ENCODE measurements at places on chromosomes 4 and X.

DNA sequence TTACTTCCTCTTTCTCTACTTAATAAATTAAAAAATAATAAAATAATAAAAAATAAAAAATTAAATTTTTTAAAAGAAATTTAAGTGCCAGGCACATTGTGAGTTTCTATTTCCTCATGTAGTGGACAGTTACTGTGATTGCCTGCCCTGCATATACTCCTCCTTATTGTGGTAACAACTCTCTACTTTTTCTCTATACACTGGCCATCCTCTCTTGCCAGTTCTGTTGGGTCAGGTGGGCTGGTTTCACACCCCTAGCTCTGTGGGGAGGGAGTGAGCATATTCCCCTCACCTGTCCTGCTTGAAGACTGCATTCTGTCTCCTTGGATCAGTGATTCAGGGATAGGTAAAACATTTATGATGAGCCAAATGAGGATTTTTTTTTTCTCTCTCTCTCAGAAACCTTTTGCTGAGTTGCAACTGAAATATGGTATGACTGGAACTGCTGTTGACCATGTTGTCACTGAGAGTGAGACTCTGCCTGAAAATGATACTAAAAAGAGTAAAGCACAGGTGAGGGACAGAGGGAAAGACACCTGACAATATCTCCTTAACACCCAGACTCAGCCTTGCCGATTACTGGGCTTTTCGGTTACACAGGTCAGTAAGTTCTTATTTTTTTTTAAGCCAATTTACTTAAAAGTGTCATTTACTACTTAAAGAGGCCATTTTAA is 37.2 kb downstream of the CXXC4 start:
- no peak for DNase-seq

DNA sequence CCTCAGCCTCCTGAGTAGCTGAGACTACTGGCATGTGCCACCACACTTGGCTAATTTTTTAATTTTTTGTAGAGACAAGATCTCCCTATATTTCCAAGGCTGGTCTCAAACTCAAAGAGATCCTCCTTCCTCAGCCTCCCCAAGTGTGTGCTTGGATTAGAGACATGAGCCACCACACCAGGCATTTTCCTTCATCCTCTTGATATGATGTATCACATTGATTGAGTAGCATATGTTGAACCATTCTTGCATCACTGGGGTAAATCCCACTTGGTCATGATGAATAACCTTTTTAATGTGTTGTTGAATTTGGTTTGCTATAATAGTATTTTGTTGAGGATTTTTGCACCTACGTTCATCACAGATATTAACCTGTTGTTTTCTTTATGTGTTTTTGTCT is 24.2 kb upstream of the PPM1K start:
- no peak for DNase-seq

DNA sequence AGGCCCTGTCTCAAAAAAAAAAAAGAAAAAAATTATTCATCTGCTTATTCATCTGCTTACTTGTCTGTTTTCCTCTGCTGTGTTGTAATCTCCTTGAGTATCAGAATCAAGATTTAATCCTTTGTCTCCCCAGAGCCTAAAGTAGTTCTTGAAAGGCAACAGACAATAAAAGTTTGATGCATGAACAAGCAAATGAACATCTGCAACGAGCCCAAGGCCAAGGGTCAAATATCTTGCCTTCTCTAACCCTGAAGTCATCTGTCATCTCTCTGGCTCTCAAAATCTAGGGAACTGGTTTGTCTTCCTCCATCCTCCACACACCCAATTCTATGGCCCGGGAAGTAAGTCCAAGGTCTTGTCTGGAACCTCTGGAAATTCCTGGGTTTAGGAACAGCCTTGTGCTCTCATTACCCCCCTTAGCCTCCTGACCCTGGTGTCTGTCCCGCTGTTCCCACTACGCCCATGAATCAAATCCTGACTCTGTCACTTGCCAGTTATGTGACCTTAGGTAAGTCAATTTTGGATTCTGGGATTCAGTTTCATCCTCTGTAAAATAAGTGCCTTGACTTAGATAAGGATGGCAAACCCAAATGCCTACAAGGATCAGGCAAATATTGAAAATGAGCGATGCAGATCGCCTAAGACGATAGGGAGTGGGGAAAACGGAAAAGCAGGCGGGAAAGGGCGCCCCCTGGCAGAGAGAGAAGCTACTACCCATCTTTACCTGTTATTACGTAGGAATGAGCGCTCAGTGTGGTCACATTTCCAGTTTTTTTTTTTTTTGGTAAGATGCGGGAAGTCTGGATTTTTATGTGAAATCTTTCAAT is 102.7 kb upstream of the DHX15 start:
- no peak for DNase-seq

- no peak for DNase-seq
Measured at GRCh38 chrX:111687305-111687704, 6.3 kb downstream of the ALG13 start.

DNA sequence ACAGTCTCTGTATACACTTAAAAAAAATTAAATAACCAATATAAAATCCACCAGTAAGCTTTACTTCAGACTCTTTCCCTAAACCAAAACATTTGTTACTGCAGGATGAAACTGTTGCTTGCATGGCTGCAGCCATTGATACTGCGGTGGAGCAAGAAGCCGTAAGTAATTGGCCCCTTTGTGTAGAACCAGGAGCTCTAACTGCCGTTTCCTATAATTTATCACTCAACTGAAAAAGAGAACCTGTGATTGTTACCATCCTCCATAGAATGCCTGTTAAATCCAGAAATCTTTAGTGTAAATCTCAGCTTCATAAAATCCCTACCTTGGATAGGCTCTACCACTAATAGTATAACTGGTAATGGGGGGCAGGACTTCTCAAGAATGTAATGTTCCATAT is 62.6 kb downstream of the KIF4A start:
- no peak for DNase-seq

GRCh38 chrX:7214251-7214650 is 66.3 kb upstream of the PUDP start:
- DNase-seq = no peak

- no peak for DNase-seq
Measured at GRCh38 chr4:5043579-5043978, 7.7 kb upstream of the STK32B start.

DNA sequence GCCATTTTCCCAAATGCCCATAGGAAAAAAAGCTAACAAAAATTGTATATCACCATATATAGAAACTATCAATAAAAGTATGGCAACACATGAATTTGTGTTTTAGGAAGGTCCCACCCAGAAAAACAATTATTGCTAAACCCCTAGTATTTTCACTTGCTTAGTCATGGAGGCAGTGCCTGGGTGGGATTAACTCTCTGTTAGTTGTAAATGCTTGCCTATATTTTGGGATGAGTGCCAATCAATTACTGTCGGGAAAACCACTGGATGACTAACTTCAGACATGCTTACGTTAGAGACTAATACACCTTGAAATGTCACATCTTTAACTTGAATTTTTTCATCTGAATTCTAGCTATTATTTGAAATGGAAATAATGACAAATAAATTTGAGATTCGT is 33.9 kb downstream of the TMPRSS11A start:
- no peak for DNase-seq

- no peak for DNase-seq
Measured at GRCh38 chrX:85243155-85243554, 424 bp downstream of the SATL1 start.

DNA sequence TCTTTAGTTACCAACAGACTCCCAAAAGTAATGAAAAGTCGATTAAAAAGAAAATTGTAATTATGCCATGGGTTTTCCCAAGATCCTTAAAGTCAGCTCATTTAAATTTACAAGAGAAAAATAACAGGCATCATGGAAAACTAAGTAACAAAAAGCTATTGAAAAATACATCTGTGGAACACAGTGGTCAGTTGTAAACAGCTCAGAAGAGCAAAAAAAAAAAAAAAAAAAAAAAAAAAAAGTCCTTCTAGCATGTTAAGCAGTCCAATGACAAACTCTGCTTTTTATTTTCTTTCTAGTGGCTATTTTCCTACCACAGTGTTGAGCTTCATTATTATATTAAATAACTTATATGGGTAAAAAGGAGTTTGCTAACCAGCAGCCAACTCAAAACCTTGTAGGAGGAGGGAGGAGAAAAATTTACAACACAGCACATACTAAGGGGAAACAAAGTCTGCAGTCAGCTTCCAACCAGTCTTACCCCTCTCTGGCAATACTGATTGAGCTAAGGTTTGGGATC is 44.9 kb downstream of the RASGEF1B start:
- DNase-seq = no peak

GRCh38 chr4:128288689-128289106 is 1.1 kb upstream of the PGRMC2 start:
- no peak for DNase-seq

GRCh38 chr4:40967550-40967949 is 217.8 kb downstream of the NSUN7 start:
- DNase-seq = no peak

GRCh38 chrX:152403515-152403914 is 47.6 kb downstream of the GABRA3 start:
- DNase-seq = no peak

DNA sequence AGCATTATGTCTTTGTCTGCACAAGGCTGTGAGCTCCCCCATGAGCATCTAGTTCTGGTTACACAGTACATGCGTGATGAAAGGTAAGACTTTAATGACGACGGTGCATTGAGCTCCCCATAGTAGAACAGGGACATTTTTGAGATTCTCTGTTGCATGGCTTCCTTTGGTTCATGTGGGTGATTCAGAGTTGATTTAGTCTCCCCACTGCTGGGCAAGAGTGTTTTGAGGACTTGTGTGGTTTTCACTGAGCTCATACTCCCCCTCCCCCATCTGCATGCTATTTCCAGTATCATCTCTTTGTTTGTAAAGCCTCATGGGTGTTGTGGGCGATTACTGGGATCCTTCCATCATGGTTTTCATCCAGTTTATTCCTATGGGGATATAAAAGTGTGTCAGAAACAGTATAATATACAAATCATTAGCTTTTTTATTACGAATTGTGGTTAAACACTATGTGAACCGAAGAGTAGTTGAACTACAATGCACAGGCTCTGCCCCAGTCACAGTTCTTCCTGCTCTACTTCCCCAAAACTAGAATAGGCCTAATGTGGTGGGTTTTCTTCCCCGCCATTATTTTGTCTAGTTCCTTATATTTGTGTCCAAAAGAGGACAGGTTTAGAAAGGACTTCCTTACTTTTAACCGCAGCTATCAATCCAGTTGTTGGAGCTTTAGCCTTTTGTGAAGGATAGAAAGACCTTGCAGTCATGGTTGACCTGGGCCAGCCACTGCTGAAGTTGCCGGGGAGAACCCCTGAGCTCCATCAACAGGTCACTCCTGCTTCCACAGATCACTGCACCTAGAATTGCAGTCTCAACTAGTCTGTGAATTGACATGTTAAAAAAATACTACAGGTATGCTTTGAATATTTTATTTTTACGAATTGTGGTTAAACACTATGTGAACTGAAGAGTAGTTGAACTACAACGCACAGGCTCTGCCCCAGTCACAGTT is 30.4 kb downstream of the KIT start:
- no peak for DNase-seq

- DNase-seq = no peak
Measured at GRCh38 chr4:157572284-157572683, 351.8 kb downstream of the GRIA2 start.

DNA sequence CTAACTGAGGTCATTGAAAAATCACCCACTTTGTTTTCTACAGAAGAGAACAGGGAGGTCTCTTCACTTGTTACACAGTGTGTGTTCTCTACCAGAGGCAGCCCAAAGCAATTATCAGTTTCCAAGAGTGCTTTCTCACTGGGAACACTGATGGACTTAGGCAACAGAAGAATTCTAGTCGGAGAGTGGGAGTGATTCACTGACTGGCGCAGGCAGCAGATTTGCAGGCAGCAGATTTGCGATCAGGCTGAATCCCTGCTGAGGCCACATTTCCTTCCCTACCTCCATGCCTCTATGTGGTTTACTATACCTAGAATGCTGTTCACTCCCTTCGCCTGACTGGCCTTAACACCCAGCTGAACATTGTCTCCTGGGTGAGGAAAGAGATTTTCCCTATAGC is 6.6 kb downstream of the OCIAD2 start:
- no peak for DNase-seq

DNA sequence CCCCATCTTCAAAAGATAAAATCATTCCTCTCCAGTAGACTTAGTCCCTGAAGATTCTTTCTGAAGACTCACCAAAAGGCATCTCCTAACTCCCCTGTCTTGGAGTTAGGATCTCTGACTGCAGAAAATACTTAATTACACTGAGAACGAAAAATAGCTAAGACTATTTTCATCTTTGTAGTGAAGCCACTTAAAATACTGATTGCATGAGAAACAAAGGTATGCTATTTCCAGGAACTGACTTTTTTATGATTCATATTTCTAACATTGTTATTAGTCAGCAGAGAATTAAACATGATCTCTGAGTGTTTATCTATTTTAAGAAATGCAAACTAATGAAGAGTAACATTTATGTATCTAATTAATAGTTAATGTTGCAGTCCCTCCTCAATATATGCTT is 71.8 kb upstream of the NR3C2 start:
- DNase-seq = no peak

DNA sequence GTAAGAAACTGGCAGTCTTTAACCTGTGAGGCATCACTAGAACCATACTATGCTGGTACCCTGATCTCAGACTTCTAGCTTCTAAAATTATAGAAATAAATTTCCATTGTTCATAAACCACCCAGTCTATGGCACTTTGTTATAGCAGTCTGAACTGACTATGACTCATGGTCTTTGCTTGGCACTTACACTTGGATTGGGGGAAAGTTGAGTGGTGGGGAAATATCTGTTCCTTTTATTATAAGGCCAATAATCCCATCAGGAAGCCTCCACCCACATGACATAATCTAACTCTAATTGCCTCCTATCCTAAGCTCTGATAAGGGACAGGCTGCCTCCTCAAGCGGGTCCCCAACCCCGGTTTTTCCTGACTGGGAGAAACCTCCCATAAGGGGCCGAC is 61.4 kb upstream of the PACRGL start:
- no peak for DNase-seq

GRCh38 chr4:86935566-86935852 is 698 bp downstream of the AFF1 start:
- DNase-seq = no peak

DNA sequence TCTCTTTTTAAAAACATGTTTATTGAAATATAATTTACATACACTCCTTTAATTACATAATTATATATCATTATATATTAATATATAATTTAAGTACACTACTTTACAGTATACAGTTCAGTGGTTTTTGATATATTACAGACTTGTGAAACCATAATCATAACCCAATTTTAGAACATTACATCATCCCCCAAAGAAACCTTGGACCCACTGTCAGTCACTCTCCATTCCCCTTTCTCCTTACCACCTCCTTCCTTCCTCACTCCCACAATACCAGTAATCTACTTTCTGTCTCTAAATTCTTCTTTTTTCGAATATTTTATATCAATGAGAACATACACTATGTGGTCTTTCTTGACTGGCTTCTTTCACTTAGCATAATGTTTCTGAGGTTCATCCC is 17.9 kb upstream of the EXOSC9 start:
- DNase-seq = no peak

GRCh38 chrX:155718972-155719586 is 106.3 kb upstream of the TMLHE start:
- DNase-seq = no peak

DNA sequence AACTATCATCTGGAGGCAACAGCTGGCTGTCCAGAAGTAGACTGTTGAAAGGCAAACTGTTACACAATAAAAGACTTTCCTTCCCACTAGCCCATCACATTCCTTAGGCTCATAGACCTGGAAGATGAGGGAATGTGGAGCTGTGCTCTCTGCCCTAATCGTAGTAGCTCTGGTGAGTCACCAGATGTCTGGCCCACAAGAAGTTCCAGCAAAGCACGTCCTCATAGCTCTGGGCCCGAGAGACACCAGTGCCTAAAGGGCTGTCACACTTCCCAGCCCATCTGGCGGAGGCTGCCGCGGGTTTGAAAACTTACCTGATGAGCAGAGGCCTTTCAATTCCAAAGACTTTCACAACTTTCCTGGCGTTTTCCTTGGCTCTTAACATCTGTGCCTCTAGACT is 81.7 kb upstream of the STOX2 start:
- DNase-seq = no peak
